ENCODE measurements at places on chromosomes 7 and 10.
A peak's percentile ranks its signal among the peaks of the same experiment; 100 is the strongest.

- no peak for DNase-seq
Observed at GRCh38 chr10:75400163-75400770, 1.3 kb downstream of the ZNF503 start.

DNA sequence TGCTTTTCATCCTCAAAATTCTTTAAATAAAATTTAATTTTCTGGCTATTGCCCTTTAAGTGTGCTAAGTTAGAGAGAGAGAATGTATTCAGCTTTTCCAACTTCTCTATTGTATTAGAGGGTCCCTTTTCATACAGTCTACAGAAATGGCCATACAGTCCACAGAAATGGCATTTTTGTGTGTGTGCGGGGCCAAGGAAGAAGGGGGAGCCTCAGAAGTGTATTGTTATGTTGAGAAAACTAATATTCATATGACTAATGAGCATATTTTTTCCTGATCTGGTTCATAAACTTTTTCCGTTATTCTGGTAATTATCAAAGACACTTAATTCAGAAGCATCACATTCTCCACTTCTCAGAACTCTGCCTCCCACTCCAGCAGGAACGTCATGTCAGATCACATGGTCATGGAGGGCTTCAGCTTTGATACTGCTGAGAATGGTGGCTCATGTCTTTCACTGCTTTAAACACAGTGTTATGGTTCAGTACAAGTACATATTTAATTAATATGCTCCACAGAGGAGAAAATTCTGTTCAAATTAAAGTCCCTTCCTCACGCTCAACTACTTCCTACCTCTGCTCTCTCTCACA, 37.1 kb downstream of the ELMO1 start:
- no peak for DNase-seq

DNA sequence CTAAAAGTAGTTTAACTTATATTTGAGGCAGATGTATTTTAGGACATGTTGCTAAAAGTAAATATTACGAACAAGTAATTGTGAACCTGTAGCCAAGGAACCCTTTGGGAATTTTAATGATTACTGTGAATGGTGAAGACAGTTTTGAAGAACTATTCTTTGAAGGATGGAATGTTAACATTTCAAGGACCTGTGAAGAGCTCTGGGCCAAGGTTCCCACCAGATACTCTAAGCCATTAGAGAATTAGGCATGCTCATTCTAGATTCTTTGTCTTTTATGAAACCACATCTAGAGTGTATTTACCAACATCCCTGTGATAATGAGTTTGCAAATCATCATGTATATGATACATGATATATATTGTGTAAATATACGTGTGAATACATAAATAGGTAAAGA, 99.8 kb downstream of the SEPTIN7 start:
- no peak for DNase-seq

DNA sequence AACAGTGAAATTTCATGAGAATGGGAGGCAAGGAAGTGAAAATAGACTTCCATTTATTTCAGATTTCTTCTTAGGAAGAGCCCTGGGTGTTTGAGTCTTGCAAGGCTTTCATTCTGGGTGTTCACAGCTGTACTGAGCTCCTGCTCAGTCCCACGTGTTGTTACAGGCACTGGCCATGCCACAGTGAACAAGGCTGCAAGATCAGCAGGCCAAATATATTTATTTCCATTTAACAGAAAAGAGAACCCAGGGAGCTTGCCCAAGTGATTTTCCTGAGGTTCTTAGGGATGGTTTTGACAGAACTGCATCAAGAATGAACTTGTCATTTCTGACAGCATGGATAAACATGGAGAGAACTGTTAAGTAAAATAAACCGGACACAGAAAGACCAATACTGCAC, 54.5 kb upstream of the CD36 start:
- no peak for DNase-seq

- DNase-seq = no peak
Observed at GRCh38 chr10:31625566-31625965, 303.1 kb downstream of the ARHGAP12 start.

DNA sequence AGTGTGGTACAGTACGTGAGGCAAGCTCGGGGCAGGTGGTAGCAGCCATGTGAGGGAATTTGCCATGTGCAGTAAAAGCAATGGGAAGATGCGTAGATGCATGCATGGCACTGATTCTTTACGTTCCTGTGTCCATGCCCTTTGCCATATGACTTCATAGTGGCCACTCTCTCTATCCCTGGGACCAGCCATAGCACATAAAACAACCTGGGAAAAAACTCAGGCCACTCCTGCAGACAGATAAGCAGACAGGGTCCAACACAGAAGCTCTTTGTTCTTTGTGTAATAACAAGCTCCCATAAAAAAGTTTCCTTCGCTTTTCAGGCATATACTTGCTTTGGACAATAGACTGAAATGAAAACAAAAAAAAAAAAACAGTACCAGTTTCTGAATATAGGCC, 622.4 kb upstream of the POM121L12 start:
- no peak for DNase-seq

DNA sequence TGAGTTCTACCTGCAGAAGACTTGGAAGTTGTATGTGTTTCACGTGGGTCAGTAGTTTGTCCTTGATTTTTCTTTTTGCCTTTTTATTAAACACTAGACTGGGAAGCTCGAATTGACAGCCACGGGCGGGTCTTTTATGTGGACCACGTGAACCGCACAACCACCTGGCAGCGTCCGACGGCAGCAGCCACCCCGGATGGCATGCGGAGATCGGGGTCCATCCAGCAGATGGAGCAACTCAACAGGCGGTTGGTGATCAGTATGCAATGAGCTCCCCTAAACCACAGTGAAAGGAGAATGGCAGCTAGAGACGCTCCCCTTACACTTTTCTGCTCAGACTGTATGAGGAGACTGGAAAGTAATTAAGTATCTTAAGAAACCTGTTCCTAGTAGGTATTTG, 126.7 kb upstream of the STK17A start:
- DNase-seq = no peak

DNA sequence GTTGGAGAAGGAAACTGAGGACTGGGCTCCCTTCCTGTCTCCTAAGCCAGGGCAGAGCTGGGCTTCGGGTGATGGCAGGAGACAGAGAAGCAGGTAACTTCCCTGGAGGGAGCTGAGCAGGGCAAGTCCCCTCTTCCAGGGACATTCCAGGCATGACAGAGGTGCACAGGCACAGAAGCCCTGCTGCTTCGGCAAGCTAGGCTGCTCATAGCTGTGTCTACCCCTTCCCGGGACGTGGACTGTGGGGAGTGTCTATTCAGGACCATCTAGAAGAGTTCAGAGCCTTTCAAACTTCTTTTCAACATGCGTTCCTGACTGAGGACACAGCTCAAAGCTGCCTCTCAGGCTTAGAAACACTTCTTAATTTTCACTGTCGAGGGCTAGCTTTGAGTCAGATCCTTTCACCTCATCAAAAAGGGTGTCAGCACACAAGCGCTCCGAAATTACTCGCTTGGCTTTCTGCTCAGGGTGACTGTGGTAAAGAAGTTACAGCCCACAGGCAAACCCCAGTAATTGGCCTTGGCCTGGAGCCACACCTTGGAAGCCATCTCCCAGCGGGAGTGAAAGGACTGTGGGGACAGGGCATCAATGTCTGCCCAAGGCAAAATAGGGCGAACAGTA, 63.7 kb upstream of the STEAP1B start:
- DNase-seq = peak; percentile 28

GRCh38 chr10:90960355-90960814, 39.5 kb upstream of the ANKRD1 start:
- DNase-seq = no peak

DNA sequence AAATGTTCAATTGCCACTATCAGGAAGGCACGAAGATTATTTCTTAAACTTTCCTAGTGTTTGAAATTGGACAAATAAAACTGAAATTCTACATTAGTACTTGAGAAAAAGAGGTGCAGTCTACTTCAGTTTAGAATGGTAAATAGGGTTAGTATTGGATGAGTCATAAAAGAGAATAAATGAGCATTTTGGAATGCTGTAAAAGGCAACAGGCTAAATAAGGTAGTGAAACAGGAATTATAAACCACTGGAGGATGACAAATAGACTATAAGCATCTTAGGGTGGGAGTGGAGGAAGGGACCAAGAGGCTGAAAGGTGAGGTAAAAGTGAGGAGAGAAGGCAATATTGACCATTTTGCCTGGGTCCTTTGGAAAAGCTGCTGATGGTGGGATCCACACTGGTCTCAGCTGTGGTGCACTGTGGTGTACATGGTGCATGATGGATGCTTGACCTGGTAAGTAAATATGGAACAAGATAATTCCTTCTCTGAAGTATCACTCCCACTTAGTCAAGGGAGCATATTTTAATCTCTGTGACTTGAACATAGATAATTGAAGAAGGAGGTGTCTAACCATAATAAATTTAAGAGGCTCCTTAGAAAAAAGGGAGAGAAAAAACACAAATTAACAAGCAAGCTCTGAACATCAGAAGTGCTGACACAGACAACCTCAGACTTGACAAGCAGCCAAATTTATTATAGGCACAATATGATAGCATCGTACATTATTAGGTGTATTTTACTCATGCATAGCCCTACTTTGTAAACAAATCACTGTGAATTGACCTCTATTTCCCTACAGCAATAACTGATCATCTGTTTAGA, 76.4 kb upstream of the SCIN start:
- DNase-seq = no peak

- no peak for DNase-seq
Observed at GRCh38 chr7:157740251-157740798, 403.5 kb downstream of the DNAJB6 start.

GRCh38 chr7:75971309-75971960, 23.0 kb downstream of the TMEM120A start:
- DNase-seq = no peak

DNA sequence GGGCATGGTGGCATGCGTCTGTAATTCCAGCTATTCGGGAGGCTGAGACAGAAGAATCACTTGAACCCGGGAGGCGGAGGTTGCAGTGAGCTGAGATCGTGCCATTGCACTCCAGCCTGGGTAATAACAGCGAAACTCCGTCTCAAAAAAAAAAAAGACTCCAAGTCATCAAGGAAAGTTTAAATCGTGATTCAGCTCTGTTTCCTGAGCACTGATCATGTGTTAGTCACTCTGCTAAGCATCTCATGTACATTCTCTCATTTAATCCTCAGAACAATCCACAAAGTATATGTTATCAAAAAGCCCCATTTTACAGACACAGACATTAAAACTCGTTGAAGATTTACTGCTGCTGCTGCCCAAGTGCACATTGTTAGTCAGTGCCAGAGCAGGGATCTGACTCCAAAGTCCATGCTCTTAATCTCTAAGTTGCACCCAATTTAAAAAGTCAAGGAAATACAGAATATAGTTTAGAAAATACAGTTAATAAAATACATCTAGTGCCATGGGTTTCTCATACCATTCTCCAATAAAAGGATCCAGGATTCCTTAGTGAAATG, 6.2 kb downstream of the PIK3AP1 start:
- DNase-seq = no peak

DNA sequence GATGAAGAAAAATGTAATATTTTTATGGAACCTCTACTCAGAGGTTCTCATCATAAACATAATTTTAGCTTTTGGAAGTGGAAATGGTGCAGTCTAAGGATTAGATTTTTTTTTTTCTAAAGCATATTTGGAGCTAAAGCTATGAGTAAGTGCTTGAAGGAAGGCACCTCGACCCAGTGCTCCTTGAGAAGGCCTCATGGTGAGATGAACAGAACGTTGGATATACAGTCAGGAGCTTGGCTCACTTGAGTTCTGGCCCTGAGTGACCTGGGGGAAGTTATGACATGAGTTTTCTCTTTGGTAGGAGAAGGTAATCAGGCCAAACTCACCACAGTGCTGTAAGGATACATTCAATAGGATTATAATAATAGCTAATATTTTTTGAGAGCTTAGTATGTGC, 163.3 kb downstream of the JCAD start:
- DNase-seq = no peak

GRCh38 chr10:49569031-49569631, 30.2 kb upstream of the ERCC6 start:
- DNase-seq = no peak

DNA sequence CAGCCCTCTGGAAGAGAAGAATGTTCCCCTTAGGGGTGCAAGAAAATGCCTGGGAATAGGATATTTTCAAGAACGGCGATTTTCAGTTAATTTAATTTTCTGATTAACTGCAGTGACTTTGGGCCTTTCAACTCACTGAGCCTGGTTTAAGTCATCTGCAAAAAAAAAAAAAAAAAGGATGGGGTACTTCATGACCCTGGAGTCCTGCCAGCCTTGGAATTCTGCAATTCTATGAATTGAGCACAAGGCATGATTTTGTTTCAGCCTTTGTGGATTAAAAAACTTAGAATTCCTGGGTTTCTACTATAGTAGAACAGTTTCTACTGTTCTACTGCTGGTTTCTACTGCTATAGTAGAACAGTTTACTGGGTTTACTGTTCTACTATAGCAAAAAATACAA, 58.3 kb upstream of the CALD1 start:
- DNase-seq = no peak

DNA sequence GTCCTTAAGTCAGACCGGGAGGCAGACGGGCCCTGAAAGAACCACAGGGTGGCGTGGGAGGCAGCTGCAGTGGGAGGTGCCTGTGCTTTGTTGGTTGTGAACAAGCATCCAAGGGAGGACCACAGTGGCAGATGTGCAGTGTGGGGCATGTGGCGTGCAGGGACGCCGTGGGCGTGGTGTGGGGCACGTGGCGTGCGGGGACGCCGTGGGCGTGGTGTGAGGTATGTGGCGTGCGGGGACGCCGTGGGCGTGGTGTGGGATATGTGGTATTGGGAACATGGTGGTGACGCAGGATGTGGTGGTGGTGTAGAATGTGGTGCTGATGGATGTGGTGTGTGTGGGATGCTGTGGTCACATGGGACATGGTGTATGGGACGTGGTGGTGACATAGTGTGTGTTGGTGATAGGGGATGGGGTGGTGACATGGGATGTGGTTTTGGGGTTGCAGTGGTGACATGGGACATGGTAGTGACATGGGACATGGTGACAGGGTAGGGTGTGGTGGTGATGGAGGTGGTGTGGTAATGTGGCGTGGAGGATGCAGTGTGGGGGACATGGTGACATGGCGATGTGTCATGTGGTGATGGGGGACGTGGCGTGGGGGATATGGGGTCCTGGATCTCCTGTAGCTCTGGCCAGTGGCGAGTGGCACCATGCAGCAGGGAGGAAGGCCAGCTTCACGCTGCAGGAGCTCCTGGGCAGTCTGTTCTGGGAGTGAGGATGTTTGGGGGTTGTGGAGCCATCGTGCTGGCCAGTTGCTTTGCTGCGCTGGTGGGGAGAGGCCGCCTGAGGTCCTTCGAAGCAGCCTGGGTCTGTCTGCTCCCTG, 78.8 kb downstream of the INPP5A start:
- peak; percentile 17 for DNase-seq

DNA sequence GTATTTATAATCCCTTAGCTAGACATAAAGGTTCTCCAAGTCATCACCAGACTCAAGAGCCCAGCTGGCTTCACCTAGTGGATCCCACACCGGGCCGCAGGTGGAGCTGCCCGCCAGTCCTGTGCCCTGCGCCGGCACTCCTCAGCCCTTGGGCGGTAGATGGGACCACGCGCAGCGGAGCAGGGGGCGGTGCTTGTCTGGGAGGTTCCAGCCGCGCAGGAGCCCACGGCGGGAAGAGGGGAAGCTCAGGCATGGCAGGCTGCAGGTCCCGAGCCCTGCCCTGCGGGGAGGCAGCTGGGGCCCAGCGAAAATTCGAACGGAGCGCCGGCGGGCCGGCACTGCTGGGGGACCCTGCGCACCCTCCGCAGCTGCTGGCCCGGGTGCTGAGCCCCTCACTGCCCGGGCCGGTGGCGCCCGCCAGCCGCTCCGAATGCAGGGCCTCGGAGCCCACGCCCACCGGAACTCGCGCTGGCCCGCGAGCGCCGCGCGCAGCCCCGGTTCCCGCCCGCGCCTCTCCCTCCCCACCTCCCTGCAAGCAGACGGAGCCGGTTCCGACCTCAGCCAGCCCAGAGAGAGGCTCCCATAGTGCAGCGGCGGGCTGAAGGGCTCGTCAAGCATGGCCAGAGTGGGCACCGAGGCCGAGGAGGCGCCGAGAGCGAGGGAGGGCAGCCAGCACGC, 675.6 kb downstream of the REEP3 start:
- DNase-seq = no peak
